H9 (cell line): ENCODE measurements at places on chromosomes 1 and 21. TPM values are rescaled to one million over a fixed set of nuclear protein-coding genes. Genes with fewer than 3 reads are reported as not detected.

GRCh38 chr1:162823231-162823630 lies 32.7 kb downstream of the HSD17B7 start:
- DNase-seq, result no peak

GRCh38 chr1:67317803-67318202 lies 10.1 kb downstream of the IL12RB2 start:
- no peak for DNase-seq

Gene S100A9
- not detected in 2 replicates for total RNA-seq

GRCh38 chr21:37658121-37658816 lies 258.0 kb downstream of the KCNJ6 start:
- DNase-seq, result no peak

Gene HOOK1
- total RNA-seq, result 31.0 and 42.0 TPM in 2 replicates

DNA sequence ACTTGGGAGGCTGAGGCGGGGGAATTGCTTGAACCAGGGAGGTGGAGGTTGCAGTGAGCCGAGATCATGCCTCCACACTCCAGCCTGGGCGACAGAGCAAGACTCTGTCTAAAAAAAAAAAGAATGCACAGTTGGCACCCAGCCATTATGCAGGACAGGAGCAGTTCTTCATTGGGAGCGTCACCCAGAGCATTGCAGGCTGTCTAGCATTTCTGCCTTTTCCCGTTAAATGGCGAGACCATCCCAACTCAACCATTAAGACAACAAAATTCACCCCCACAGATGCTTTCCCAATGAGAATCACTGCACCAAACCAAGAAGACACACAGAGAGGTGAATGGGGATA lies 105.8 kb downstream of the EDEM3 start:
- DNase-seq, result no peak

Gene WDR3
- 61.4 and 66.7 TPM in 2 replicates for total RNA-seq

DNA sequence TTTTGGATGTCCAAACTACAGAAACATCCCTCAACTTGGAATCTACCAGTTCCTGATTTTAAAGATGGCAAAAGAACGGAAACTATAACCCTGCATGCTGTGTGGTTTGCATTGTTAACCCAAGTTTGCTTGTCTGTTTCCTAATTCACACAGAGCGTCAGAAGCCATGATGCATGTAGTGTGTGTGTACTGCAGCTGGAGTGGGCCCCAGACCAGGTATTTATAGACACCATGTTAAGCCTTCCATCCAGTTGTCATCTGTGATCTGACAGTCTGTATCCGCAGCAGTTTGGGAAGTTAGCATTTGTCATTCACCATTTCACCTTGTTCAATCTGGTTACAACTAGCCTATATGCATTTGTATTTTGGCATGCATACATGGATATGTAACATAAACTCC lies 27.7 kb upstream of the PLEKHM2 start:
- no peak for DNase-seq

DNA sequence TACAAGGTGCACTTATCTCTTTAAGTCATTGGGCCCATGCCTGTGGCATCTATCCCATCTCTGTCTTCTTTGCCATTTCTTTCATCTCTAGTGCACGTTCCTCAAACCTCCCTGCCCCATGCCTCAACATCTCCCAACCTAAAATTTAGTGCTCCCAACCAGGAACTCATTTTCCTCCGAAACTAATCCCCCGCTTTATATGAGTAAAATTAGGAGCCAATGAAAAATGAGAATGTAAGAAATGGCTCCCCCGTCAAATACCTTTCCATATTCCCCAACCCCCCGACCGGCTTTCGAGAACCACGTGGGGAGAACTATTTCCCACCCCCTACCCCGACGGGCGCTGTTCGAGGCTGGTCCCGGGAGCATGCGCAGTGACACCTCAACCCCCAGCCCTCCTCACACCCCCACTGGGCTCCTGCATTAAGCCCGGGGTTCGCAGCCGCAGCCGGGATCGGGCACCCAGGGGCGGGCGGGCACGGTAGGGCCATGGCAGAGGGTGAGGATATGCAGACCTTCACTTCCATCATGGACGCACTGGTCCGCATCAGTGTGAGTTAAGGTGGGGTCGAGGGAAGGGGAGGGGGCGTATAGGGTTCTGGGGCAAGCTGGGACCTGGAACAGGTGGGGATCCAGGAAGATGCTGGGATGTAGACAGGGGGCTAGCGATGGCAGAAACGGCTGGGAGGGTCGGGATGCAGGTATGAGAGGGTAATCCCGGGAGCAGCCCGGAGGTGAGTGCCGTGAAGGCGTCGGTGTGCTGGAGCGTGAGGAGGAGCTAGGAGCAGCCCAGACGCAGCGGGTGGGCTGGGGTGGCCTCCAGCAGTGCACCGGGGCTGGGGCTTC lies at the start of gene TRIM46:
Gene TRIM46 (plus strand): TSS at position 372 of the 846 bp plus-strand sequence. CDS start 118 bp downstream, at position 490.
- peak; percentile 81 for DNase-seq

GRCh38 chr1:200075938-200076546 lies 48.5 kb downstream of the NR5A2 start:
- no peak for DNase-seq

Gene AGBL4
- total RNA-seq, result not detected in 2 replicates

- DNase-seq, result no peak
Measured at GRCh38 chr1:72202761-72203160, 79.6 kb downstream of the NEGR1 start.

- no peak for DNase-seq
Measured at GRCh38 chr1:212668477-212668876, 31.2 kb downstream of the BATF3 start.

GRCh38 chr1:111842411-111842810 lies 86.7 kb downstream of the DDX20 start:
- no peak for DNase-seq

GRCh38 chr1:110346690-110347089 lies 7.5 kb downstream of the RBM15 start:
- DNase-seq, result peak; percentile 33

GRCh38 chr1:6006882-6007281 lies 14.7 kb upstream of the NPHP4 start:
- DNase-seq, result no peak

DNA sequence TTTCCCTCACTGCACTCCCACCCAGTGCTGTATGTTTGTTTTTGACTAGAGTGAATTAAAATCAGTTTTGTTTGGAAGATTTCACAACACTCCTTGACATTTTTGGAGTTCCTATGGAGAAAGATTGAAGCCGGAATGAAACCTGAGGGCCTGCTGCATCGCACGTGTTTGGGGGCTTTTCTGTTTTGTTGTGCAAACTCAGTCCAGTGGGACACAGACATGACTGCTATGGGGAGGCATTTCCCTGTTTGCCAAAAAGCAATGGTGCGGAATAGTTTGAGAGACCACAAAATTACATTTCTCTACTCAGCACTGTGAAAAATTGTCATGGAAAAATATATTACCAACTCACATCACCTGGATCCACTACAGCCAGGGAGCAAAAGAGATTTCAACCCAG lies 43.8 kb upstream of the KCNE2 start:
- DNase-seq, result no peak

GRCh38 chr1:80305466-80305865 lies 1298.9 kb upstream of the ADGRL4 start:
- DNase-seq, result no peak

DNA sequence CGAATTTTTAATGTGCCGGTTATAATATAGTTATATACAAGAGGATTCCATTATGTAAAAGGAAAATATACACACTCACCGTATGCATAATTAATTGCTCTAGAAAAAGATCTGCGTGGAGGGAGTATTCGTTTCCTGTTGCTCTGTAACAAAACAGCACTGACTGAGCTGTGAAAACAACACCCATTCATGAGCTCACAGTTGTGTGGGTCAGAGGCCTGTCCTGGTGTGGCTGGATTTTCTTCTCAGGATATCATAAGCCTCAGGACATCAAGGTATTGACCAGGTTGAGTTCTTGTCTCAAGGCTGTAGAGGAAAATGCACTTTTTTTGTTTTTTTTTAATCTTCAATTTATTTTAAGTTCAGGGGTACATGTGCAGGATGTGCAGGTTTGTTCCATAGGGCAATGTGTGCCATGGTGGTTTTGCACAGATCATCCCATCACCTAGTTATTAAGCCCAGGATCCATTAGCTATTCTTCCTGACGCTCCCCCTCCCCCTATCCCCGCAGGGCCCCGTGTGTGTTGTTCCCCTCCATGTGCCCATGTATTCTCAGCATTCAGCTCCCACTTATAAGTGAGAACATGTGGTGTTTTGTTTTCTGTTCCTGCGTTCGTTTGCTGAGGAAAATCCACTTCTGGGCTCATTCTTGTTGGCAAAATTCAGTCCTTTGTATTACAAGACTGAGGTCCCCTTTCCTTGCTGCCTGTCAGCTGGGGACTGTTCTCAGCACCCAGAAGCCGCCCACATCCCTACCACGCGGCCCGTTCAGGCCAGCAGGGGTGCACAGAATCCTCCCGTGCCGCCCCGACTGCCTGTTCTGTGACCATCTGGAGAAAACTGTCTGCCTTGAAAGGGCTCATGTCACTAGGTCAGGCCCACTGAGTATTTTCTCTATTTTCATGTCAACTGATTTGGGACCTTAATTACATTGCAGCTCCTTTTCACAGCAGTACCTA lies 87.4 kb upstream of the ERRFI1 start:
- no peak for DNase-seq

GRCh38 chr1:172917972-172918371 lies 132.8 kb downstream of the TNFSF18 start:
- DNase-seq, result no peak

Gene TNFSF4
- total RNA-seq, result 0.28 and 0.29 TPM in 2 replicates

Gene C8B
- not detected in 2 replicates for total RNA-seq

- DNase-seq, result no peak
Measured at GRCh38 chr1:167617153-167618147, 12.6 kb upstream of the RCSD1 start.

- DNase-seq, result peak; percentile 99
Measured at GRCh38 chr1:1374929-1375662, at the start of gene AURKAIP1. AURKAIP1 (minus strand) TSS chr1:1375207; CDS start chr1:1374756, 451 bp downstream.

Gene PAQR6
- 14.6 and 15.8 TPM in 2 replicates for total RNA-seq

DNA sequence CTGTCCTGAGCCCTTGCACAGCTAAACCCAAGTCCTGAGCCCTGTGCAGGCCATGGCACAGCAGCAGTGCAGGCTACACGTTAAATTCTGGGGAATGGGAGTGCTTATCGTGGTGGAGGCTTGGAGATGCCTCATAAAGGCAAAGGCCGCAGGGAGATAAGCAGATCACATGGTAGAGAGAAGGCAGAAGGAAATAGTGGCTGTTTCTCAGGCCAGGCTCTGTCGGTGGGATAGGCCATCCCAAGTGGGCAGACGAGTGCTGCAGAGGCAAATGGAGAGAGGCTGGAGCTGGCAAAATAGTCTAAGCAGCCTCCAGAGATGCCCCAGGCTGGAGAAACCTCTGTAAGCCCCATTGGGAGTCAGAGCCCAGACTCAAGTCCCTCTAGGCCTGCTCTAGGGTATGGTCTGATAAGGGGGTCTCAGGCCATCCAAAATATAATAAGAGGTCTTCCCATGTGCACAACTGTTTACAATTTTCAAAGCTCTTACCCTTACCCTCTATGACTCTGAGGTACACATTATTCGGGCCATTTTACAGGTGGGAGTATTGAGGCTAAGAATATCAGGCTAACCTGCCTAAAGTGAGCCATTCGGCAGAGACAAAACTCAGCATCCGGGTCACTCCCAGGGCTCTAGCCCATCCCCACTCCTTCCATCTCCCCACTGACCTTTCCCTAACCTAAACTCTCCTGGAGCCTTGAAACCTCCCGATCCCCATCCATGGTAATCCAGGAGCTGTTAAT lies 79.6 kb downstream of the NKAIN1 start:
- no peak for DNase-seq

GRCh38 chr1:52239708-52240001 lies 97.8 kb downstream of the ZFYVE9 start:
- DNase-seq, result no peak

- no peak for DNase-seq
Measured at GRCh38 chr21:9774347-9774746, 747.0 kb upstream of the TPTE start.

DNA sequence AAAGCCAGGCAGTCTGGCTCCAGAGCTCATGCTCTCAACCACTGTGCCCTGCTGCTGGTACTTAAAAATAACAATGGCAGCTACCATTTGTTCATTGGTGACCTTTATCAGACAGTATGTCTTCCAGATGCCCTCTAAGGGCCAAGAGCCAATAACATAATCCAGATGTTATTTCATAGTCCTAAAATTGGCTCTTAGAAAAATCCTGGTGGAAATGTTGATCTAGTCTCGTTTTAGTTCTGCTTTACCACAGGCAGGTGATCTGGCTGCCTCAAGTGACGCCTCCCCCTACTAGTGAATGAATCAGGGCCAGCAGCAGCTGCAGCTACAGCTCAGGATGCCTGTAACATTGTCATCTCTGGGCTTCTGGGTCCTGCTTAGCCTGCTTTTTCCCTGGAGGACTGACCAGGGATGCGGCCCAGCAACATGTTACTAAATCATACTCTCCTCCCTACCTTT lies 12.6 kb upstream of the HMGN2 start:
- DNase-seq, result no peak

GRCh38 chr1:192994141-192994540 lies 65.0 kb downstream of the UCHL5 start:
- no peak for DNase-seq

DNA sequence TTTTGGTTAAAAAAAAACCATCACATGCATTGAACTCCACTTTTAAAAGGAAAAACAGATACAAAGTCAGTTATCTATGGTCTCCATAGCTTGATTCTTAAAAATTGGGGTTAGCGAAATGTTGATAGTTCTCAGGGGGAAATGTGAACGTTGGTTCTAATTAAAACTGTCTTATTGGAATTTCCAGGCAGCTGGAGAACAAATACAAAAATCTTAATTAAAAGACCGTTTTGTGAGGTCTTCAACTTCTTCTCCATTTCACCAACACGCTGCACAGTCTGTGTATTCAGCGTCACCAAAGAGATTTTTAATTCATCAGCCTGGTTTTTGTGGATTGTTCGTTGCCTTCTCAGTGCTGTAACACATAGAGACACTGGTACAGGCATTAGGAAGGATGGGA lies 99.3 kb upstream of the COA6 start:
- no peak for DNase-seq

- no peak for DNase-seq
Measured at GRCh38 chr1:200448034-200448762, 38.4 kb upstream of the ZNF281 start.

- no peak for DNase-seq
Measured at GRCh38 chr1:18922848-18923755, 20.7 kb upstream of the ALDH4A1 start.

Gene SPATA46
- not detected in 2 replicates for total RNA-seq

DNA sequence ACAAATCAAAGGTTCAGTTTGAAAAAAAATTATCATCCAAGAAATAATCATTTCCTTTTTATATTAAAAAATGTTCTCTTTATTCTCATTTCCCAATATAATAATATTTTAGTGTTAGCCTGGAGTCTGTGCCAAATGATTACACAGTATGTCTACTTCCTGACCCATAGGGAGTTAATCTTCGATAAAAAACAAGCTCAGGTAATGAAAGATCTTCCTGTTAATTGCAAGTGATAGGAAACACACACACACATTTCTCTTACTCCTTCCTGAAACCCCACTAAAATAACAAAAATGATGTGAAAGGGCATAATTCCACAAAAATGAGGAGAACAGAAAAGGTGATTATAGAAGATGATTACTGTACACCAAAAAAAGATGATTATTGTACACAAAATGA lies 123.5 kb upstream of the CXADR start:
- no peak for DNase-seq

Gene GADD45A
- 22.8 and 25.0 TPM in 2 replicates for total RNA-seq

- no peak for DNase-seq
Measured at GRCh38 chr1:151013518-151013917, 5.3 kb downstream of the PRUNE1 start.
